ENCODE measurements at places on chromosomes 1 and 21. TPM values are rescaled to one million over a fixed set of nuclear protein-coding genes. Genes with fewer than 3 reads are reported as not detected.

The FBXO2 gene
- 0.19 TPM for total RNA-seq

The KAZN gene
- total RNA-seq, result 3.4 TPM

The C1orf210 gene
- total RNA-seq, result not detected

The ASB17 gene
- not detected for total RNA-seq

The ETV3L gene
- total RNA-seq, result not detected

The CYP2J2 gene
- not detected for total RNA-seq

The TSPAN1 gene
- 0.56 TPM for total RNA-seq

The NUDT17 gene
- total RNA-seq, result 4.8 TPM

The PDZK1 gene
- 0.38 TPM for total RNA-seq

The FCRL4 gene
- not detected for total RNA-seq

The DCST1 gene
- not detected for total RNA-seq

The GBP1 gene
- total RNA-seq, result 22.3 TPM

The FCN3 gene
- total RNA-seq, result not detected

The RPE65 gene
- total RNA-seq, result not detected

The CFAP107 gene
- total RNA-seq, result not detected

The LCE1B gene
- not detected for total RNA-seq

The HSPA6 gene
- total RNA-seq, result 2.3 TPM

The KDF1 gene
- 0.28 TPM for total RNA-seq
